ENCODE measurements at places on chromosomes 2 and 18.

- no peak for DNase-seq
Observed at GRCh38 chr18:25825979-25826776, 264.2 kb downstream of the SS18 start.

DNA sequence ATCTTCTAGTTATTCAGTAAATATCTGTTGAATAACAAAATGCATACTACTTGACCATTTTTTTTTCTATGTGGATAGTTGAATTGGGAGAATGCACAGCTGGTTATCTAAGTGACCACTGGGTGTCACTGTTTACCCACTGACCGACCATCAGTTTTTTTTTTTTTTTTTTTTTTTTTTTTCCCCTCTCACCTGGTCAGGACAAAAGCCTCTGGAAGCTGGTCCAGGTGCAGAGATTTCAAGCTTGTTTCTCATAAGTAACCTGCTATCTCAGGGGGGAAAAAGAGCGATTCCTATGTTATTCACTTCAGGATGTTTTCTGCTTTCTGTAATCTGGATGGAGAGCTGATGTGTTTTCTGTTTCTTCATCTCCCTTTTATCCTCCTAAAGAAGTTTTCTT is 256.0 kb downstream of the DCDC2C start:
- DNase-seq = no peak

- no peak for DNase-seq
Observed at GRCh38 chr2:64094663-64095382, 49.4 kb downstream of the PELI1 start.

DNA sequence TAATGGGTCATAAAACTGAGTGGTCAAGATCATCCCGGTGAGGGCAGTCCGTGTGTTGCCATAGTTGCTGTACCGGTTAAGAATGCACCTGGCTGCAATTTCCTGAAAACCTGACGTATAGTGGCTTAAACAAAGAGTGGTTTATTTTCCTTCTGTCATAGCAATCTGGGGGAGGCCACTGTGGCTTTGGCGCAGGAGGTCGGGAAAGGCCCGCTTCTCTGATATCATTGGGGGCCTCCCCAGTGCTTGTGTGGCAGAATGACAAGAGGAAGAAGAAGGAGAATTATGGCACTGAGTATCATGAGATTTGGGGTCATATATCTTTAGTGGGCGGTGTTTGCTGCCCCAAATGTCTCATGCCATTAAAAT is 4.4 kb downstream of the C2orf92 start:
- DNase-seq = no peak

DNA sequence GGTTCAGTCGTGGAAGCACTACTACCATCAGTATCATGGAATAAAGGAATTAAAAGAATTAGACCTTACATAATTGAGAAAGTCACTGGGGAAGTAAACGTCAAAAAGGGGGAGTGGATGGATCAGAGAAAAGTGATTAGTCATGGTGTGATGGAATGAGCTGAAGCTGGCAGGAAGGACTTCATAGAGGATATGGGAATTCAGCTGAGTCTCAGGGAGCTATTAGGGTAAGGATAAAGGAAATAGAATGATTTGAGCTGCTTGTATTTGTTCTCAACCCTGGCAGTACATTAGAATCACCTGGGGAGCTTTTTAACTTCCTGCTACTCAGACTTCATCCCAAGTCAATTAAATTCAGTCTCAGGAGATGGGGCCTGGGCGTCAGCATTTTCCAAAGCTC is 53.4 kb upstream of the SETBP1 start:
- no peak for DNase-seq

GRCh38 chr2:108076527-108076926 is 90.2 kb downstream of the SLC5A7 start:
- no peak for DNase-seq

DNA sequence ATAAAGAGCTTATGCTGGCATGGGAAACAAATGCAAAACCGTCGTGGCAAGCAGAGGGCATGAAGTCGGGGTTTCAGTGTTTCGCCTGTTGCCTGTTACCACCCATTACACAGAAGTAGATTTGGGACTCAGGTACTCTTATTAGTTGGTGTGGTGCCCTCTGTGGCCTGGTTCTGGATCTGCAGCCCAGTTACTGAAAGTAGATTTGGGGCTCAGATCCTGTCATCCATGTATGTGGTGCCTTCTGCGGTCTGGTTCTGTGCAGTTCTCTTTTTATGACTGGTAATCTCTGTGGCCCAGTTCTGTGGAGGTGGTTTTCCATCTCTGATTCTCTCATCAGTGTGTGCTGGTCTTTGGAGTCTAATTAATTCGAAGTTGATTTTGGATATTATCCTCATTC is 45.2 kb downstream of the ADNP2 start:
- no peak for DNase-seq

Measured in CD4-positive, alpha-beta memory T cell (primary cell).